CD4-positive, CD25-positive, alpha-beta regulatory T cell (primary cell): ENCODE measurements at places on chromosomes 12 and 14. TPM values are rescaled to one million over a fixed set of nuclear protein-coding genes. Genes with fewer than 3 reads are reported as not detected.

DNA sequence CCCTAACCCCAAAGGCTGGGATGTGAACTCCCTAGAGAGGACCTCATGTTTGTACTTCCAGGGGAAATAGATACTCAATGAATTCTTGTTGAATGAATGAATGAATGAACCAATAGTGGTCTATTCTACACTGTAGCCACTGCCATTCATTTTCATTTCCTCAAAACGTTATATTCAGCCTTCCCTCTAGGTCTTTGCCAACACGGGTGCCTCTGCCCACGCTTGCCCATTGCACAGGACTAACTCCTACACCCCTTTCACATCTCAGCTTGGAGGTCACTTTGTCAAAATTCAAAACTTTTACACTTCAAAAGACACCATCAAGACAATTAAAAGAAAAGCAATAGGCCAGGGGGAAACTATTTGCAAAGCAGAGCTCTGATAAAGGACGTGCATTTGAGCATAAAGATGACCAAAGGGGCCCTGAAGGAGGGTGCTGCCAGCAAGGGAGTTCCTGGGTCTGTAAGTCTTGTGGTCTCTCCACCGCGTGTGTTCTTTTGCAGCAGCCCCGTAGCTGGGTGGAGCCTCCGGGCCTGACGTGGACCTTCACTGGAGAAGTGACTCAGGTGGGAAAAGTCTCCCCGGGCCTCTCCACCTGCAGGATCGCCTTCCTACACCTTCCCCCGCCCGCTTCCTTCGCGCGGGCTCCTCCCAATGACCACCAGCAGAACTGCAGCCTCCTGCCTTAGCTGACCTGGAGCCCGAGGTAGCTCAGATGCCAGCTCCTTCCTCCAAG, 31.5 kb downstream of the TMEM63C start:
- DNase-seq = no peak

PDE3A gene
- total RNA-seq = 0.30 TPM

ACSM4 gene
- not detected for total RNA-seq

DNA sequence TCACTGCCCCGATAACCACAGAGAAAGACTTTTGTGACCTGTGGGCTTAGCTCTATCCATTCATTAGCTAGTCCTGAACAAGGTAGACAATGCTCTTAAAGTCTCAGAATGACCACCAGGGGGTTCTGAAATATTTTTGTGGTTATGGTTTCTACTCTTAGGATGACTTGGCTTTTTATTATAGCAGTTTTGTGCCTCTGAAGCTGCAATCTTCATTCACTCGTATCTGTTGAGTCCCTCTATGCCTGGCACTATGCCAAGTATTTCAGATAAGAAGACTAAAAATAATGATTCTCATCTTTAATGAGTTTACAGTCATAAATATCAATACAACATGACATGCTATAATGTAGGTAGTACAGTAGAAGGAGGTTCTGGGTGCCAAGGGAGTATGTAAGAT, 130.8 kb upstream of the TRHDE start:
- DNase-seq = peak; percentile 0

DNA sequence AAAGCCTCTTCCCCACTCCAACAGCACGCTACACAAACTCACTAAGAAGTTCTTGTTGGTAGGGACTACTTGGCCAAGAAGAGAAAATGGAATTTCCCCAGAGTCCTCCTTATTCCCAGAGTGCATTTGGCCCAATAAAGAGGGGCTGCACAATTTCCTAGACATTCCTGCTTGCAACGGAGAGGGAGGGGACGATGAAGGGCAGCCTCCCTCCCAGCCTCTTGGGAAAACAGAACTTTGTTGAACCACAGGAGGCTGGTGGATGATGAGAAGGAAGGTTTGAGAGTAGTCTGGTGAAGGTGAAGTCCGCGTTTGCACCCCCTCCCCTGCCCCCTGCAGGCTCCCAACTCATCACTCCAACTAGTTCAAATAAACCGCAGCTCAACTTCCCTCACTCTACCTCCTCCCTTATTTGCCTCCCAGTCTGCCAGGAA, 19.1 kb upstream of the TBX3 start:
- DNase-seq = no peak

- DNase-seq = no peak
These were observed 110.4 kb downstream of the DAD1 start for GRCh38 chr14:22478670-22479069.

DDHD1 gene
- 81.7 TPM for total RNA-seq

C14orf39 gene
- total RNA-seq = not detected

DNA sequence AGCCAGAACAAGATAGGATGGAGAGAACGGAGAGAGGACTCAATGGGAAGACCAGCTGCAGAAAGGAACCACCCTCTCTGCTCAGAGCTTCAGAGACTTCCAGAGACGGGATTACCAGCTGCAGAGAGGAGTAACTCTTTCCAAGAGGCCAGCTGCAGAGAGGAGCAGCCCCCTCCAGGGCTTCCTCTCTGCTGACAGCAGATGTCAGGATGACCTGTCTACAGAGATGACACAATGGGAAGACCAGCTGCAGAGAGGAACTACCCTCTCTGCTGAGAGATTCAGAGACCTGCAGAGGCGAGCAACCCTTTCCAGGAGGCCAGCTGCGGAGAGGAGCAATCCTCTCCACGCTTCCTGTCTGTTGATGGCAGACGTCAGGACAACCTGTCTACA, 61.8 kb downstream of the KLRG1 start:
- no peak for DNase-seq

GRCh38 chr14:99751539-99752485, 41.4 kb upstream of the EML1 start:
- DNase-seq = no peak

DNA sequence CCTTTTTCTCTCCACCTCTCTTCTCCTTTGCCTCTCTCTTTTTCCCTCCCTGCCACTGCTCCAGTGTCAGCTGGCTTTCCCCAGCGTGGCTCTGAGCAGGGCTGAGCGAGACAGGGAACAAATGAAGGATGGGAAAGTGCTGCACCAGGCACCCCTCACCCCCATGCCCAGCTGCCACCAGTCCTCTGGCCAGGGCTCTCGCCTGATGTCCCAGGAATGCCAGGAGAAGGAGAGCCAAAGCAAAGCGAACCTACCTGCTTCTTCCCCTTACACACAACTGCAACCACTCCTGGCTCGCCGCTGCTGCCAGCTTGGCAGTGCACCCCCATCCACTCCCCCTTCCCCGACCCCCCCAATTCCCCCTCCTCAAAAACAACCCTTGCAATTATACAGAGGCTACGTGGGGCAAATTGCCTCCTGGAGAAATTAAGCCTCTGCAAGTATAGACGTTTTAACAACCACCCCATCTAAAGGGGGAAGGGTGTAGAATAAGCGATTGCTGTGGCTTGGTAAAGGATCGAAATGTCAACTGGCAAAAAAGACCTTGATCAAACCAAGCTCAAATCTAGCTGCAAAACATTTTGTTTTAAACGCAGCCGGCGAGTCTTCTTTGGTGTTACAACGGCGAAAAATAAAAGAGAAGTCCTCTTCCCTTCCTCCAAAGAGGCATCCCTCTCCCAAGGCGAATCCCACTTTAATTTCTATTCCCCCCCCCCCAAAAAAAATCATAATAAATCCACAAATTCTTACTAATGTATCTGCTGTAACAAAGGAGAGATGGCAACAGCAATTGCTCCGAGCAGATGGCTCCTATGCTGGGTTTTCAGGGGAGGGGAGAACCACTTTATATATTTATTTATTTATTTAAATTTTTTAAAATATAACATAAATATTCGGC, 2.9 kb downstream of the BCL11B start:
- peak; percentile 35 for DNase-seq

DNA sequence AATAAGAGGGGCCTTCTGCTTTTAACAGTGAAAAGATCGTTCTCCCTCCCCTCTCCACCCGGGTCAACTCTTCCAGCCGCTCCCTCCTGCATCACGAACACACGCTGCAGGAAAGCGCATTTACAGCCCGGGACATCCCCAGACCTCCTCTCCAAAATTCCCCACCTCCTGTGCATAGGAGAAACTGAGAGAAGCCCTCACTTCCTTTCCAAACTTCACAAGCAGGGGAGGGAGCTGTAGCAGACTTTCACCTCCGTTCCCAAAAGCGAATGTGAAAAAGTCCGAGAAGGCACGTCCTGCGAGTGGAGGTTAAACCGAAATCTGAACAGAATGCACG, 513 bp downstream of the BCAT1 start:
- DNase-seq = no peak

DHH gene
- total RNA-seq = 0.27 TPM

DNA sequence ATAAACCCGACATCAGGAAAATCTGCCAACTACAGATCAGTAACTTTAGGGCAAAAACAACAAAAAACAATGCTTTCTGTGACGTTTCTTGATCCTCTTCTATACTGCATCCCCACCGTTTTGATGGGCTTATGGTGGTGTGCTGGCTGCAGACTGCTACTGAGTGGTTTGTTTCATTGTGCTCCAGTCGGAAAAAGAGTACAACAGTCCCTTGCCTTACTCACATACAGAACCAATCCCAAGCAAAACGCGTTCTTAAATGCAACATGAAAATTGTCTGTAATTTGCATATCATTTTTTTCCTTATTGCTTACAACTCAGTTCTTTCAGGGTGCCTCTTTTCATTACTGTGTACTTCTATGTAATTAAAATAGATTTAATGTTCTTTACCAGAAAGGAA, 2.3 kb downstream of the ETV6 start:
- no peak for DNase-seq

GRCh38 chr12:15411842-15412241, 89.5 kb downstream of the PTPRO start:
- DNase-seq = no peak

GRCh38 chr12:2373307-2373706, 320.5 kb downstream of the CACNA1C start:
- no peak for DNase-seq

WNT1 gene
- total RNA-seq = 0.62 TPM

- DNase-seq = no peak
These were observed 33.7 kb upstream of the PPP1CC start for GRCh38 chr12:110776410-110776809.

- DNase-seq = no peak
These were observed 82.8 kb upstream of the RASSF8 start for GRCh38 chr12:25875661-25876060.

DNA sequence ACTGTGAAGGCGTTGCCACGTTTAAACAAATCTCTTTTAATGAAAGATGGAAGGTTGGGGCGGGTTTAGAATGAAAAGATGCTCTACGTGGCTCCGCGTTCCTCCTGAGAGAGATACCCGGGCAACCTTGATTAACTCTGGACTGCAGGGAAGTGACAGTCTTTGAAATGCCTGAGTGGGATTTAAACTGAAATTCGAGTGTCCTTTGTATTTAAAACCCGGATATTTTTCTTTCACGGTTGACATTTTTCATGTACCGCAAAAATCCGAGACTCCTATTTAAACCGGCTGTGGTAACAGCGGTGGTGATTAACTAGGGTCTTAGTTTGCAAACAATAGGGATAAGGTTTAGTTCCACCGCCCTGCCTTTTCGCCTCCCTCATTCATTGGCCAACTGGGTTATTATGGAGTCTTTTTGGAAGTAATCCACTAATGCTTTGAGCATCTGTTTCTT, 707 bp downstream of the G2E3 start:
- no peak for DNase-seq

GRCh38 chr12:23694920-23695319, 254.6 kb downstream of the SOX5 start:
- no peak for DNase-seq

- no peak for DNase-seq
These were observed 90.0 kb upstream of the CLMN start for GRCh38 chr14:95409477-95410272.

GRCh38 chr12:92175961-92176360, 30.3 kb upstream of the BTG1 start:
- DNase-seq = no peak

ETFRF1 gene
- total RNA-seq = 18.0 TPM

- no peak for DNase-seq
These were observed 8.1 kb upstream of the ARID2 start for GRCh38 chr12:45721369-45721768.

KCNMB4 gene
- total RNA-seq = 1.8 TPM

RIMBP2 gene
- total RNA-seq = not detected

DNA sequence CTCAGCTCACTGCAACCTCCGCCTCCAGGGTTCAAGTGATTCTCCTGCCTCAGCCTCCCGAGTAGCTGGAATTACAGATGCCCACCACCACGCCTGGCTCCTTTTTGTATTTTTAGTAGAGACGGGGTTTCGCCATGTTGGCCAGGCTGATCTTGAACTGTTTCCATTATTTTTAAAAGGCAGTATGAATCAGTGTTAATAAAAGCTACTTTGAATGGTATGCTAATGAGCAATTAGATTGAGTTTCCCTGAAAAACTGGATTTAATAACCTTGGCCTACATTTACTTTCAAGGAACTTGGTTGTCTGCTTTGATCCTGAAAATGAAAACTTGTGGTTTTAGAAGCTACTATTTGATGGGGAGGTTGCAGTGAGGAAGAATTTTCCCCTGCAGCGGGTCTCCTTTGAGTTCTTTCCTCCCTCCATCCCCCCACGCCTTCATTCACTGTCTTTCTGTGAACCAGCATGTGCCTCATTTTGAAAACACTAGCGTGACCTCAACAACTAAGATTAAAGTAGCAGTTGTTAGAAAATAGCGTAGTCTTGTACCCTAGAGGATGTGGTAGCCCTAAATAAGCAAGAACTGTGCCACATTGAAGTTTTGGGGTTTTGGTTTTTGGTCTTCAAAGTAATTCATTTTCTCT, 17.8 kb upstream of the RPS6KA5 start:
- no peak for DNase-seq

DNA sequence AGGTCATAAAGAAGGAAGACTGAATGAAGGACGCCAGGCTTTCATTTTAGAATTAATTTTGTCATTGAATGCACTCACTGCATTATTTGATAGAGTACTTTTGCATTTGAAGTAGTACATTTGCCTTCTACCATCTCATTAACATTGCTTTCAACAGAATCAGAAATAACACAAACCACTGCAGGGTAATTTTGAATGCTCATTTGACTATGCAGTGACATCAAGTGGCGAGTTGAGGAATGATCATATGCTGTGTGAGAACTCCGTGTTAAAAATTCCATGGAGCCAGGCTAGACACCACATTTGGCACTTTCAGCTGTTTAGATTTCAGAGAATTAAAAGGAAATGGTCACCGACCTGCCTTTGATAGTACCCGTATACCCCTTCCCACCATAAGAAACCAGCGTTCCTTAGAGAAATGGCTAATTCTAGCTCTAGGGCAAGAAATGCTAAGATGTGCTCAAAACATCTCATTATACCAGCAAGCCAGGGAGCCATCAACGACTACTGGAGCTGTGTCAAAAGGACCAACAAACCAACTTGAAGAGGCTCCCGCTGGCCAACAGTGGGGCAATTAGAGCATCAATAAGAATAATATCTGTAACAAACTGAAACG, 16.5 kb downstream of the HEBP1 start:
- DNase-seq = no peak

GRCh38 chr12:80716696-80717469, at the start of gene MYF5:
Gene MYF5, plus strand, starts transcription at chr12:80716912. Its CDS starts 152 bp downstream, at chr12:80717064.
- no peak for DNase-seq

GRCh38 chr14:77859934-77860570, 60.1 kb downstream of the ADCK1 start:
- no peak for DNase-seq

- no peak for DNase-seq
These were observed 23.7 kb downstream of the A2M start for GRCh38 chr12:9091891-9092598.

AICDA gene
- not detected for total RNA-seq

RGS6 gene
- total RNA-seq = 0.69 TPM

PMEL gene
- 0.69 TPM for total RNA-seq

A2ML1 gene
- not detected for total RNA-seq

CRACR2A gene
- total RNA-seq = 42.9 TPM
